ENCODE measurements at places on chromosomes 16 and 17. TPM values are rescaled to one million over a fixed set of nuclear protein-coding genes. Genes with fewer than 3 reads are reported as not detected.
A peak's percentile ranks its signal among the peaks of the same experiment; 100 is the strongest.

Gene TMIGD1
- polyA plus RNA-seq: not detected

GRCh38 chr17:27218719-27219488 is 75.0 kb upstream of the WSB1 start:
- H3K27me3 ChIP-seq: no peaks in the 10 kb centered on the region
- no peak overlapping the region for H3K27ac ChIP-seq
- no peak overlapping the region for H3K4me3 ChIP-seq
- no peaks in the 10 kb centered on the region for H3K4me1 ChIP-seq
- no peaks in the 10 kb centered on the region for H3K36me3 ChIP-seq
- no peak for DNase-seq

GRCh38 chr16:23491490-23492391 is 18.6 kb downstream of the GGA2 start:
- peaks cover 78% of the 10 kb centered on the region for H3K36me3 ChIP-seq
- H3K4me1 ChIP-seq: peaks cover 2% of the 10 kb centered on the region
- no peaks in the 10 kb centered on the region for H3K27me3 ChIP-seq
- no peak for DNase-seq

GRCh38 chr16:79411357-79411756 is 189.2 kb downstream of the MAF start:
- no peak for DNase-seq
- H3K27ac ChIP-seq: no peak overlapping the region
- no peaks in the 10 kb centered on the region for H3K27me3 ChIP-seq
- H3K4me1 ChIP-seq: no peaks in the 10 kb centered on the region
- H3K36me3 ChIP-seq: no peaks in the 10 kb centered on the region
- no peak overlapping the region for H3K4me3 ChIP-seq

DNA sequence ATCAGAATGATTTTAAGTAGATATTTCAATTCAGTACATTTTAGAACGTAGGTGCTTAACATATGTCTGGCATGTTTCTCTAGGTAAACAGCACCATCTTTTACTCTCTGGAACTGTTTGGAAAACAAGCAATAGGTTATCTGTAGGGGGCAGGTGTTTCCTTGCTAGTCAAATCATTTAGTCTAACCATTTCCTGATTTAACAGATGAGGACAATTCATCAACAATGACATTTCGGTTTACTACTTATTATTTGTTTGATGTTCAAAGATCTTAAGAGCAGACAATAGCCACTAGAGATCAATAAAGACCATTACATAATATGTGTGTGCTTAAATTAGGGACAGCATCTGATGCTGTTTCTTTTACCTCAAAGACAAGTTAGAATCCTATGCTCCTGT is 173.1 kb downstream of the CEP112 start:
- peaks cover 13% of the 10 kb centered on the region for H3K36me3 ChIP-seq
- H3K4me1 ChIP-seq: no peaks in the 10 kb centered on the region
- H3K27ac ChIP-seq: no peak overlapping the region
- no peaks in the 10 kb centered on the region for H3K27me3 ChIP-seq
- DNase-seq: no peak

- no peaks in the 10 kb centered on the region for H3K27me3 ChIP-seq
- H3K4me1 ChIP-seq: no peaks in the 10 kb centered on the region
- H3K36me3 ChIP-seq: no peaks in the 10 kb centered on the region
Measured at GRCh38 chr16:50819706-50820105, 77.8 kb downstream of the CYLD start.

DNA sequence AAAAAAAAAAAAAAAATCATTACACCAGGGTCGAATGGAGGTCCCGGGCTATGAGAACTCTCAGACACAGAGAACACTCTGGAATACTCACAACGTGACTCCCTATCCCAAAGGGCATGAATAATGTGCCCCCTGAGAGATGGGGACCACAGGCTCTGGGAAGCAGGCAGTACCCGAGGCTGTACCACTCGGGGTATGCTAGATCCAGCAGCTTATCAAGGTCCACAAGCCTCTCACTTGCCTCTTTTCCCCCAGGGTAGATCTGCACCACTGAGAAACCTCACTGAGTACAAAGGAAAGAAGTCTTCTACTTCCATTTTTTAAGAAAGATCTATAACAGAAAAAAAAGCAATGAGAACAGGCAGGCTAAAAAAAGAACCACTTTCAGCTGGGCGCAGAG is 40.5 kb downstream of the WDR59 start:
- H3K27ac ChIP-seq: no peak overlapping the region
- H3K36me3 ChIP-seq: peaks cover 53% of the 10 kb centered on the region
- no peak overlapping the region for H3K4me3 ChIP-seq

GRCh38 chr16:5032748-5033167 is 977 bp downstream of the NAGPA start:
- no peaks in the 10 kb centered on the region for H3K27me3 ChIP-seq
- H3K4me3 ChIP-seq: peak overlapping the region; percentile 77
- peaks cover 6% of the 10 kb centered on the region for H3K4me1 ChIP-seq
- H3K27ac ChIP-seq: no peak overlapping the region

GRCh38 chr17:38967290-38967738 is at the start of gene FBXO47:
FBXO47 (minus strand) TSS chr17:38967403; CDS start chr17:38963025, 4,378 bp downstream.
- peak within 1 kb of the TSS; percentile 24 for H3K4me3 ChIP-seq
- DNase-seq: peak; percentile 97
- peak within 1 kb of the TSS; percentile 42 for H3K27ac ChIP-seq
- no peaks in the 10 kb centered on the region for H3K36me3 ChIP-seq
- no peaks in the 10 kb centered on the region for H3K27me3 ChIP-seq
- peaks cover 6% of the 10 kb centered on the region for H3K4me1 ChIP-seq

Gene TBC1D3B
- polyA plus RNA-seq: 5.9 TPM

DNA sequence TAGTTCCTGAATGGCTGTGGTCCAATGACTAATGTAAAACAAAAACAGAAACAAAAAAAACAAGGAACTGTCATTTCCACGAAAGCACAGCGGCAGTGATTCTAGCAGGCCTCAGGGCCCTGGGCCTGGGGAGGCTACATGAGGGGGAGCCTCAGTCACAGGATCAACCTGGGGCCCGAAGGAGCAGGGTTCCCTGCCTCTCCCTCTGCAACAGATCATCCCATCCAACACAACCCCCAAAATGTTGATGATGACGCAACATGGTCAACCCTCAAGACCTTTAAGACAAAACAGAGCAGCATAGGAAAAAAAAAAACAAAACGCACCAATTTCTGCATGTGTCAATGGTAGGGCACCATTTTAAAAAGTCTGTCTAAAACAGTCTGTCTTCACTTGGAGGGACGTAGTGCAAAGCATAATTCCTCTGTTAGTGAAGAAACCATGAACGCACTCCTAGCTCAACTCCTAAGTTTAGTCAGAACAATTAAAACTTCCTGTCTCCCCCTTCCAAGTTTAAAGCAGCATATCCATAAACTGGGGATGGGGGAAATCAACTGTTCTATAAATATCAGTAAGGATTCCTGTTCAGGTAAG is 32.3 kb downstream of the AXIN2 start:
- peaks cover 46% of the 10 kb centered on the region for H3K36me3 ChIP-seq
- peaks cover 31% of the 10 kb centered on the region for H3K4me1 ChIP-seq
- DNase-seq: no peak
- H3K27ac ChIP-seq: no peak overlapping the region

Gene FN3K
- polyA plus RNA-seq: 17.8 TPM

GRCh38 chr17:82065638-82066303 is at the start of gene DUS1L:
DUS1L (minus strand) TSS chr17:82065804; CDS start chr17:82065059, 745 bp downstream.
- H3K4me1 ChIP-seq: peaks cover 21% of the 10 kb centered on the region
- peak within 1 kb of the TSS; percentile 85 for H3K27ac ChIP-seq

GRCh38 chr16:1158456-1159324 is 5.8 kb downstream of the CACNA1H start:
- H3K36me3 ChIP-seq: no peaks in the 10 kb centered on the region
- peak overlapping the region; percentile 90 for H3K27ac ChIP-seq
- peak; percentile 69 for DNase-seq

DNA sequence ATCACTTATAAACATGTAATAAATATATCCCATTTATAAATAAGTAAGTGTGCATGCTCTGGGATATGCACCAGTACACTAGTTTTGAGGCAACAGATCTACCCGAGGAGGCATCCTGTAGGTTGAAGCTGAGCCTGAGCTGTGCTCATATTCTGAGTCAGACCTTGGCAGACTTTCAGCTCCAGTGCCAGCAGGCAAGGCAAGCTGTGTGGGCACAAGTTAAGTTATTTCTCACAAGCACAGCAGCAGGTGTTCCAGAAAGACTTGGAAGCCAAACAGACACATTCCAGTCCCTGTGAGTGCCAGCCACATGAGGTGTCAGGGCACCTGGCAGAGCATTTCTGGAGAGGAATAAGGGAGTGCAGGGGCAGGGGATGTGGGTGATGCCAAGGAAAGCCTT is 1.3 kb upstream of the CLEC19A start:
- H3K4me1 ChIP-seq: peaks cover 4% of the 10 kb centered on the region
- no peaks in the 10 kb centered on the region for H3K27me3 ChIP-seq
- no peak overlapping the region for H3K4me3 ChIP-seq
- H3K36me3 ChIP-seq: no peaks in the 10 kb centered on the region
- peak; percentile 70 for DNase-seq
- no peak overlapping the region for H3K27ac ChIP-seq

- no peaks in the 10 kb centered on the region for H3K36me3 ChIP-seq
- H3K27me3 ChIP-seq: peaks cover 3% of the 10 kb centered on the region
- no peak overlapping the region for H3K4me3 ChIP-seq
Measured at GRCh38 chr17:4487820-4488716, 10.6 kb upstream of the SPNS2 start.

DNA sequence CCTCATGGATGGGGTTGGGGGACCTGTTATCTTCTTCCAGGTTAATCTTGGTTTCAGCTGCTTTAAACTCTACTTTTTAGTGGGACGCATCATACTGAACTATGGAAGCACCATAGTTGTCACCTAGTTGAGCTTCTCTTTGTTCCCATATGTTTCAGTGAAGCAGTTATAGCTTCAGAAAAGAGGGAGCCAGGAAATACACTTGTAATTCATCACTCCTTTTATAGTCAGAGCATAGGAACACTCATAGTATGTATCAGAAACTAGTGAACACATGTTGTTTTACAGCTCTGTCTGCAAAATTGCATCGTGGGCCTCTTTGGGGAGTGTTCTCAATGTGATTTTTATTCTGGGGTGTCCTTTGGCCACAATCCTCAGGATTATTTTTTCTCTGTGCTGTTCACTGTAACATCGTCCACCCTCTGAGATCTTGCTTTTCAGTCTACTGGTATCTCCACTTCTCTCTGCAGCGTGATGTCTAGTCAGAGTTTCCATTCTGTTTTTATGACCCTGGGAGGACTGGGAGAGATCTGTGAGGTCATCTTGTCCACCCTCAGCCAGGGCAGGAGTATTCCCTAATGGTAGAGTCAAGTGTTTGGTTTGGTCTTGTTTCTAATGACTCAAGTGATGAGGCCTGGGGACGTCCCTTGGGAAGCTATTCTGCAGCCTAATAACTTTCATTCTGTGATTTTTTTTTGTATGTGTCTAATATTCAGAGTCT is 585.4 kb downstream of the WWOX start:
- H3K27ac ChIP-seq: peak overlapping the region; percentile 94
- peak; percentile 93 for DNase-seq
- H3K36me3 ChIP-seq: no peaks in the 10 kb centered on the region
- H3K27me3 ChIP-seq: no peaks in the 10 kb centered on the region
- H3K4me3 ChIP-seq: no peak overlapping the region
- H3K4me1 ChIP-seq: peaks cover 37% of the 10 kb centered on the region

DNA sequence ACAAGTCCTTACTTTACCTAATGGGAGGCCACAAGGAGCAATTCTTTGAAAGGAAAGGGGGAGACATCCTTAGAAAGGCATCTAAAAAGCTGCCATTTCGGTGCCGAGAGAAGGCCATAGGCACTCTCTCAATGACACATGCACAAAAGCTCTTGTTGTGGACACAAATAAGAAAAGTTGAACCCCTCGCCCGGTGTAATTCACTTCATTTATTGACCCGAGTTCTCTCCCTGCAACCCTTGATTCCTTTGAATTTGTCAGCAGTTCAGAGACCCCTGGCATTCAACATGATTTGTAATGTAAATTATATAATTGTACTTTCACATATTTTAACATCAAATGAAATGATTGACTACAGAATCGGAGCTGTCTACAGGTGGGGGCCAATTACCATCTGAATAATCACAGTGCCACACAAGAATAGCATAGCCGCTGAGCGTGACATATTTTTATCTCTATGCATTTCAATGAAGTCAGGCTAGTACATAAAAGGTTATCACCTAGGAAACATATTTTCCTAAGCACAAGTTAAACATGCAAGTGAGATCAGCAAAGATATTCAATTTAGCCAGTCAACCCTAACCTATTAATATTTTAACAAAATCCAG is 66.7 kb downstream of the IRX6 start:
- H3K36me3 ChIP-seq: no peaks in the 10 kb centered on the region
- no peak overlapping the region for H3K27ac ChIP-seq
- peaks cover 3% of the 10 kb centered on the region for H3K4me1 ChIP-seq
- H3K4me3 ChIP-seq: no peak overlapping the region
- H3K27me3 ChIP-seq: no peaks in the 10 kb centered on the region

DNA sequence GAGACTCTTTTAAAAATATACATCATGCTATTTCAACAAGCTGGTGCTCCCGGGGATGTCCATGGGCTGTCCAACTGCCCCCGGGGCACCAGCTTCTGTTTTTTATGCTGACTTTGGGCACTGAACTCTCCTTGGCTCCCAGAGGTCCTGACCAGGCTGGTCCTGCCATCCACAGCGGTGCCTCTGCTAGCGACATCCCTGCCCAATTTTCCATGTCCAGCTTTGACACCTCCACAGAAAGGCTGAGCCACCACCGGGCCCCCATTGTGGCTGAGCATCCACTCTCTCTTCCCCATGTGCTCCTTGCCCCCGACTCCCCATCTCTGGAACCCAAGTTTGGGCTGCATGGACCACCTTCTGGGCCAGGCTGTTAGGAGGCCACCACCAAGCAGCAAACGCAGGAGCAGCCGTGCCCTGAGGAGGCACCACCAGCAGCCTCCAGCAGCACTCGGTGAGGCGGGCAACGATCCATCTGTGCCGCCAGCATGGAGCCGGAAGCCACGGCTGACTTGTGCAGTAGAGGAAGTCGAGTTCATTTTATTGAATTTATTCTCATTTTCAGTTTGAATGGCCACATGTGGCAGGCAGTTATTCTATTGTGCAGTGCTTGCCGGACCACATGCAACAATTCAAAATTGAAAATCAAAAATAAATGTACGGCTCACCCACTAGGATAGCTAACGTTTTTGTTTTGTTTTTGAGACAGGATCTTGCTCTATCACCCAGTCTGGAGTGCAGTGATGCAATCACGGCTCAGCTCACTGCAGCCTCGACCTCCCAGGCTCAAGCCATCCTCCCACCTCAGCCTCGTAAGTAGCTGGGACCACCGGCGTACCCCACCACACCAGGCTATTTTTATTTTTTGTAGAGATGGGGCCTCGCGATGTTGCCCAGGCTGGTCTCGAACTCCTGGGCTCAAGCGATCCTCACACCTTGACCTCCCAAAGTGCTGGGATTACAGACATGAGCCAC is 2.8 kb upstream of the MEAK7 start:
- DNase-seq: no peak
- no peak overlapping the region for H3K27ac ChIP-seq
- H3K36me3 ChIP-seq: peaks cover 4% of the 10 kb centered on the region

Gene SLC5A10
- 0.19 TPM for polyA plus RNA-seq

Gene CCDC144A
- 0.43 TPM for polyA plus RNA-seq

Gene PERCC1
- 0.27 TPM for polyA plus RNA-seq

DNA sequence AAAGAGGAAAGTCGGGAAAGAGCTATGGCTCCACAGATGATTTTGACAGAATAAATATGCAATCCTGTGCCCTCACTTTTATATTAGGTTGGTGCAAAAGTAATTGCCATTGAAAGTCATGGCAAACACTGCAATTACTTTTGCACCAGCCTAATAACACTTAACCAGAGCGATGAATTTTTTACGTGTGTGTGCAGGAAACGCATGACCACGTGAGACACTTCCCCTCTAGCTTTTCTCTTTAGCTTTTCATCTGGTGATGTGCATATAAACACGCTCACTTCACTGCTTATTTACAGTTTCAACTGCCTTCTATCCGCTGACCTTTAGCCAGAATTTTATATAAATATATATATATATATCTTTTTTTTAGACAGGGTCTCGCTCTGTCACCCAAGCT is 216.3 kb upstream of the PSMD7 start:
- H3K4me3 ChIP-seq: no peak overlapping the region
- H3K36me3 ChIP-seq: no peaks in the 10 kb centered on the region
- H3K4me1 ChIP-seq: no peaks in the 10 kb centered on the region

Data from muscle of leg (tissue), 16 donors.